Left colon (tissue), 2 donors: ENCODE measurements at places on chromosomes 4 and X. TPM values are rescaled to one million over a fixed set of nuclear protein-coding genes. Genes with fewer than 3 reads are reported as not detected.

GRCh38 chrX:46247456-46247855 is 297.8 kb downstream of the ZNF674 start:
- DNase-seq, result no peak

GRCh38 chr4:19748519-19749479 is 502.9 kb upstream of the SLIT2 start:
- DNase-seq, result peak; percentile 7

GRCh38 chrX:96407501-96407900 is 277.1 kb upstream of the DIAPH2 start:
- no peak for DNase-seq

DNA sequence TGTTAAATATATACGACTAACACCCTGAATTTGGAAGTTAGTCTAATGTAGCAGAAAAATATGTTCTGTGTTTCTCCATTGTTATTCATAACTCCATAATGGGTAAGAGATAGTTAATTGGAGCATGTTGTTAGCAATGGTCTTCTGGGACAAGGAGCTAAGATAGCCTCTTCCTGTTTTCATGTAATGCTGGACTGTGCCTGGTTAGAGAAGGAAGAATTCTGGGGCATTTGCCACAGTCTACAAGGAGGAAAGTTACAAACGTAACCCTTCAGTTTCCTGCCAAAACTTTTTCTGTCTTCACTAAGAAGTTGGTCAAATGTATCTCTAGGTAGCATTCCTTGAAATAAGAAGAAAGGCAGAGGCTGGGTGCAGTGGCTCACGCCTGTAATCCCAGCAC is 5.8 kb downstream of the PRDX4 start:
- no peak for DNase-seq

DNA sequence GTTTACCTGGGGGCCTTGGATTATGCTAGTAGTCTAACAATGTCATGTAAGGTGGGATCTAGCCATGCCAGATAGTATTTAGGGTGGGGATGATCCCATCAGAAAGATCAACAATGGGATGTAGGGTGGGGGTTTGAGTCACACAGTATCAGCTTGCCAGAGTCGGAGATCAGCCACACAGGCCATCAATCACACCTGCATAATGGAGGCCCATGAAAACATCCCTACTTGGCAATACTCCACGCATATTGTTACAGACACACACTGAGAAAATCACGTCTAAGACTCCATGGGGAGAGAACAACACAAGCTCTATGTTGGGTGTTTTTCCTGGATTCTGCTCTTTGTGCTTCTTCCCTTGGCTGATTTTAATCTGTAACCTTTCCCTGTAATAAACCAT is 49.5 kb upstream of the SLC25A4 start:
- no peak for DNase-seq

DNA sequence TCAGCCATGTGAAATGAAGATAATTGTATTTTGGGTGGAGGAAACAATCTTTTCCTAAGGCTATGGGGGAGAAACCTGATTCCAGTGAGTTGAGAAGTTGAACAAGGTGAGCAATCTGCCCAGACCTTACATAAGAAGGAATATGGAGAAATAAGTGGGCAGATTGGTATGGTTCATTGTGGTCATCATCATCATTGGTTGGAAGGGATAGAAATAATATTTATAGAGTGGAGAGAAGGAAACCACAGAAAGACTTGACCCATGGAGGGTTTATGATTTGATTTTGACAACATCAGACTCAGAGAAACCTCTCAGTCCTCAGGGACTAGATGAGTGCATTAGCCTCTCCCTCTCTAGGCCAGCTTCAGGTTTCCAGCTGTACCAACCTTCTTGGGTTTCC is 177.9 kb upstream of the NEIL3 start:
- no peak for DNase-seq

DNA sequence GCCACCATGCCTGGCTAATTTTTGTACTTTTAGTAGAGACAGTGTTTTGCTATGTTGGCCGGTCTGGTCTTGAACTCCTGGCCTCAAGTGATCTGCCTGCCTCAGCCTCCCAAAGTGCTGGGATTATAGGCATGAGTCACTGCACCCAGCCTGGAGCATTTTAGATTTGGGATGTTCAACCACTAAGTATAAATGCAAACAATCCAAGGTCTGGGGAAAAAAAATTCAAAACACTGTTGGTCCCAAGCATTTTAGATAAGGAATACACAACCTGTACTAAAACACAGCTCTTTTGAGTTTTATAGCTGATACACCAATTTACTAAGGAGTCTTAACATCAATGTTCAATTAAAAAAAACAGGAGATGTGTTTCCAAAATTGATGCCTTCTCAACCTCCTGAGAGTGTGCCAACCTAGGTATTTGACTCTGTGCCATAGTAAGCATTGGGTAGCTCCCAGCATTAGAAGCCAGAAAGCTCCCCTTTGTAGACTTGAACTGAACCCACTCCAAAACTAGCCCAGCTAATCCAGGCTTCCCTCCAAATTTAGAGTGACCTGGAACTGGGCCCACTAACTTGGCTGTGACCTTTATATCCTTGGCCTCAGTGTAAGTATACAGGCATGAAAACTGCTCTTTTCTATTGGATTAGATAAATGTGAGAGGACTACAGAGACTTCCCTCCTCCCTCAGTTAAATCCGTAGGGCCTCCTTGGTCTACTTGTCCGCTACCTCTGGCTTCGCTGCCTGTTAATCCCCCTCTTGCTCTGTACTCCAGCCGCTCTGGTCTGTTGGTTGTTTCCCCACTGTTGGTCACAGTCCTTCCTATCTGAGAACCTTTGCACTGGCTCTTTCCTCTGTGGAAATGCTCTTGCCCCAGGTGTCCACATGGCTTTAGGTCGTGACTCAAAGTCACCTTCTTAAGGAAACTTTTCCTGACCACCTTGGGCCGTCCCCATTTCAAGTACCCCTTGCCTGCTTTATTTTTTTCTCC is 77.6 kb downstream of the CCKAR start:
- DNase-seq, result no peak

DNA sequence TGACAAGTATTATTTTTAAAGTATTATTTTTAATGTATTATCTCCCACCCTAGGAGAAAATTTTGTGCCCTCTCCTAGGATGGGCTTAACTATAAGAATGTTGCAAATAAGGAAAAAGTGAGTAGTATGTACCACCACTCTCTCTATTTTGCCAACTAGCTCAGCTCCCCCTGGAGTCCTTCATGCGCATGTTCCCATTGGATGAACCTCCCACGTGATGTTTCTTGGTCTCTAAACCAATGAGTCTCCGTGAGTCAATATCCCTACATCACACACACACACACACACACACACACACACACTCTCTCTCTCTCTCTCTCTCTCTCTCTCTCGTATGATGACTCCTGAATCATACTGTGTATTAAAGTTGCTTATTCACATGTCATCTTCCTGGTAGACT is 129.7 kb upstream of the ZFP42 start:
- no peak for DNase-seq

GRCh38 chr4:1593458-1593857 is 90.7 kb downstream of the FAM53A start:
- peak; percentile 0 for DNase-seq

DNA sequence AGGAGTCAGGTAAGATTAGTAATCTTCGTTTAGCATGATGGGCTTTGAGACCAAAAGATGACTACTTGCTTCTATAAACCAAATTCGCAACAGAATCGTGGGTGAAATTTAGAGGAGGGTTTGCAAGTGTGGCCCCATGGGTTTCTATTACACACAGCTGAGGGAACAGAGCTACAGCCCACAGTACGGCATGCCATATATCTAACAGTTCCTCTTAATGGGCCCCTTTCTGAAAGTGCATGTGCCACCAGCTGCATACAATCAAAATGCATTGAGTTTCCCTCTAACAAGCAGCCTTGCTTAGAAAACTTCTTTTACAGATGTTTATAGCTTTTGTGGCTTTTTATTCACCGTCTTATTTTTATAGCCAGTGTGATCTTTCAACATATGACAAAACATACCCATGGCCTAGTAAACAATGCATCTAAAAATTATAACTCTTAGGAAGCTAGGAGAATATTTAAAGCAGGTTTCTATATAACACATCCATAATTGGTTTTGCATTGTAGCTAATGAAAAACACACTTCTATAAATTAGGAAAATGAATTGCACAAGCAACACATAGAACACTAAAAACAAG is 202.1 kb downstream of the PRDM5 start:
- DNase-seq, result no peak

GRCh38 chr4:171644430-171645057 is 168.7 kb upstream of the GALNTL6 start:
- no peak for DNase-seq

- no peak for DNase-seq
Measured at GRCh38 chr4:165222651-165222994, 15.3 kb downstream of the KLHL2 start.

DNA sequence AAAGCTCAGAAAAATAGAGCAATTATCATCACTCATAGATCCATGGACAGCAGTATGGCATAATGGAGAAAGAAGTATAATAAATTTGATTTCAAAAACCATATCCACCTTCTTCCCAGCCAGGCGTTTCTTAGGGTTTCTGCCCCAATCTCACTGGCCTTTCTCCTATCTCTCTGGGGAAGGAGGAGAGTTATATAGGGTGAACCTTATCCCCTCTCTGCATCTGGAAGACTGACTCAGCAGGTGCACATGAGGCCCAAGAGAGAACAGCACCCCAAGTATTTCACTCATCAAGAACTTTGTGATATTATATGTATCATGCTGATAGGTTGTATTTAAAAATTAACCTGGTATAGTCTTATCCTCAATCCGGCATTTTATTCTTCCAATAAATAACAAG is 318.8 kb upstream of the RASGEF1B start:
- no peak for DNase-seq

DNA sequence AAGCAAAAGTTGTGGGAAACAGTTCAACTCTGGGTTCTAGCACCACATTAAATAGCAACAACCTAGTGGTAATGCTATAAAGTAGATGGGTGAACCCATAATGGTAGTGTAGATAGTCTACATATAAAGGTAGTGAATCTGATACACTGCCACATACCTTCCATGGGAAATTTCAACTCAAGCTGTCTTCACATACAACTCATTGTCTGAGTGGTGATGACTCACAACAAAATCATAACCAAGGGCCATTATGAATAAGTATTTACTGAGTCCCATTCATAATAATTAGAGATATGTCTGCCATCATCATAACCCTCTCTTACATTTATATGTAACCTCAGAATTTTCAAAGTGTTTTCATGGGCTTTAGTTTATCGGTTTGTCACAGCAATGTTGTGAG is 34.8 kb downstream of the EGF start:
- DNase-seq, result no peak

GRCh38 chrX:66050140-66050569 is 10.3 kb upstream of the VSIG4 start:
- no peak for DNase-seq

DNA sequence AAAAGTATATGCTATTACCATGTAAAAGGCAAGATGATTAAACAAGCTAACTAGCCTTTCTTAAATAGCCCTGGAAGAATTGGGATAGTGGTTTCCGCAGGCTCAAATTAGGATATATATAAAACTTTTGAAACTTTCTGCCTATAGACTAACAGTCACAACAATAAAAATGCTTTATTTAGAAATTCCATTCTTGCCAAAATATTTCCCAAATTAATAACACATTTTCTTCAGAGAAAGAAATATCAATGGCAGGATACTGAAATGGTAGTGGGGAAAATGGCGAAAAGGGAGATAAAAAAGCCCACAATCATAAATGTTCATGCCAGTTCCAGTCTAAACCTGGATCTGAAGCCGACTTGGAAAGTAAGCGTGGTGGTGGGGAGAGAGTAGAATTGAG is 56.0 kb downstream of the MAD2L1 start:
- no peak for DNase-seq

- no peak for DNase-seq
Measured at GRCh38 chrX:39012621-39013111, 211.4 kb downstream of the MID1IP1 start.

- no peak for DNase-seq
Measured at GRCh38 chr4:156006192-156006591, 52.5 kb upstream of the CTSO start.

- DNase-seq, result no peak
Measured at GRCh38 chrX:136057567-136057966, 72.3 kb downstream of the SLC9A6 start.

DNA sequence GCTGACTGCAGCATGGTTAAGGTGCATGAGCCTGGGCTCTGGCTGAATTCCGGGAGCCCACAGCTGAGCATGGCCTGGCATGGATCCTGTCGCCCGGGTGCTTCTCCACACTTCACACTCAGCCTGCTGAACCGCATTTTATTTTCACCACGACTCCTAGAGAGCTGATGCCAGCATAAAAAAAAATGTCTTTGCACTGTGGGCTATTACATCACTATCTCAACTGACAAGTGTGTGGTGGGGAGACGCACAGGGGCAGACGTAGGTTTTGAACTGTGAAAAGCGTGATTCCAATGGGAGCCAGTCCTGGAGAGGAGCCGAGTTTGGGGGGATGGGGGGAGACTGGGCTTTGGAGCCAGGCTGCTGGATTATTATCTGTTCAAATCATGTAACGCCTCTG is 36.8 kb downstream of the BCOR start:
- no peak for DNase-seq

The REPS2 gene
- 24.4 TPM for total RNA-seq

The DACH2 gene
- not detected for total RNA-seq

The CENPU gene
- 11.8 TPM for total RNA-seq

The TMPRSS11A gene
- not detected for total RNA-seq

The ALPK1 gene
- 26.3 TPM for total RNA-seq

The IL13RA1 gene
- total RNA-seq, result 112 TPM

The ARHGAP6 gene
- total RNA-seq, result 5.6 TPM

The HTN1 gene
- not detected for total RNA-seq

The UCHL1 gene
- total RNA-seq, result 12.2 TPM

The SCML1 gene
- 10.6 TPM for total RNA-seq

The CENPE gene
- total RNA-seq, result 2.2 TPM

The SHROOM4 gene
- 3.8 TPM for total RNA-seq

The BGN gene
- 7.8 TPM for total RNA-seq

The NSUN7 gene
- total RNA-seq, result 9.9 TPM

The MAML3 gene
- 11.8 TPM for total RNA-seq

The GAGE12F gene
- total RNA-seq, result not detected
